ENCODE measurements at places on chromosomes 2 and 18. TPM values are rescaled to one million over a fixed set of nuclear protein-coding genes. Genes with fewer than 3 reads are reported as not detected.

- DNase-seq, result no peak
- H3K4me1 ChIP-seq, result no peaks in the 10 kb centered on the region
- no peak overlapping the region for H3K27ac ChIP-seq
- H3K4me3 ChIP-seq, result no peak overlapping the region
Measured at GRCh38 chr18:58239879-58240278, 195.9 kb downstream of the NEDD4L start.

Gene DSG3
- not detected for total RNA-seq

DNA sequence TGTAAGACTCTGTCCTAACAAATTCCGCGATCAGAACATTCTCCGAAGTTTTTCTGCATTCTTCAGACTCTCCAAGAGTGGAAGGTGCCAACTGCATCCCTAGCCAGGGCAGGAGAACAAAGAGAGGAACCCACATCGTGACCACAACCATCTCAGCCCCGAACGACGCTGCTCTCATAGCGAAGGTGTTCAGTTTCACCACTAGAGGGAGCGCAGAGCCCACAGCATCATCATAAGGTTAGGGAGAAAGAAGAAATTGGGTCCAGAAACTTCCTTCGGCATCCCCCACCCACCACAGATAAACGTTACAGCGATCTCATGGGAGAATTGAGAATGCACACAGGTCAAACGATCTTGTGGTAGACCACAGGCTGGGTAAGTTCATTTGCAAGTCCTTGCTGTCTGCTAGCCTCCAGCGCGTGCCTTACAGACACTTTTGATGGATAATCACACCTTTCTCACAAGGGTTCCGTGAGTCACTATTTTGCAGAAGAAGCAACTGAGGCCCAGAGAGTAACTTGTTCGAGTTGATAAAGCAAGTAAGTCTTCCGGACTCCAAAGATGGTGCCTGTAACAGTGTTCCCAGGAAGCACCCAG lies 53.7 kb upstream of the ARL4C start:
- H3K27me3 ChIP-seq, result no peaks in the 10 kb centered on the region
- H3K4me3 ChIP-seq, result no peak overlapping the region
- H3K4me1 ChIP-seq, result no peaks in the 10 kb centered on the region
- H3K36me3 ChIP-seq, result no peaks in the 10 kb centered on the region
- no peak overlapping the region for H3K27ac ChIP-seq

Gene ZAP70
- total RNA-seq, result 4.3 TPM

Gene IL1R2
- 3.3 TPM for total RNA-seq

- DNase-seq, result no peak
- H3K4me1 ChIP-seq, result no peaks in the 10 kb centered on the region
- H3K27ac ChIP-seq, result no peak overlapping the region
- no peaks in the 10 kb centered on the region for H3K36me3 ChIP-seq
- H3K27me3 ChIP-seq, result no peaks in the 10 kb centered on the region
Measured at GRCh38 chr2:161975062-161975812, 98.8 kb downstream of the DPP4 start.

Data from aorta (tissue), 5 donors.